ENCODE measurements at places on chromosomes 2 and 18.

- no peak for DNase-seq
Observed at GRCh38 chr2:175766880-175767279, 235.2 kb downstream of the LNPK start.

DNA sequence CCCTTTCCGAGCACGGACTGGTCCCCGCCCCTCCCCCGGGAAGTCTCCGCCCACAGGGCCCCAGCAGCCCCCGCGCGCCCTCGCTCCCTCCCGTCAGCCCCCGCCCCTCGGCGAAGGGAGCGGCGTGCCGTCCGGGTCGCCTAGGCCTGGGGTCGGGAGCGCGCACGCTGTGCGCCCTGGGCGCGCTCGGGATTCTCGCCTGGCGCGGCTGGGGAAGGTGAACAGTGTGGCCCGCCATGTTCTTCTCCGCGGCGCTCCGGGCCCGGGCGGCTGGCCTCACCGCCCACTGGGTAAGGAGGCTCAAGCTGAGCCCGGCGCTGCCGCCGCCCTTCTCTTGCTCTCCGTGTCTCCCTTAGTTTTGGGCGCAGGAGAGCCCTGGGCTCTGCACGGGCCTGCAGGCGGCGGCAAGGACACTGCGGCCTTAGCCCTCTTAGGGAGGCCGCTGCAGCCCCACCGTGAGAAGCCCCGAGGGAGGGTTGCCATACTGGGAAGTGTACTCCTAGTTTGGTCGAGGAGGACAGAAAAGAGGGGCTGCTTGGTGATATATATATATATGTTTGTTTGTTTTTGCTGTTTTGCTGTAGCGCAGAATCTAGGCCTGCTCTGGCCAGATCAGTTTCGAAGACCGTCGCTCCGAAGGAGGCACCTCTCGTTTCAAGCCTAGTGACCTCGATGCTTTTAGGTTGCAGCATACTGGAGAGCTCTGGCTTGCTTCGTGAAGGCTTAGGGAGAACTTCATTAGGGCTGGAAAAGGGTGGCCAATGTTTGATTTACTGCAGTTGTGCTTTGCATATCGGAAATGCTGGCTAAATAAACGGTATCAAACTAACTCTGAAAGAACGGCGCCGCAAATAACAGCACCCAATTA lies at the start of gene NDUFV2:
Gene NDUFV2, plus strand, starts transcription at position 192 of the 868 bp plus-strand sequence. Its CDS starts 45 bp downstream, at position 237.
- peak; percentile 95 for DNase-seq

DNA sequence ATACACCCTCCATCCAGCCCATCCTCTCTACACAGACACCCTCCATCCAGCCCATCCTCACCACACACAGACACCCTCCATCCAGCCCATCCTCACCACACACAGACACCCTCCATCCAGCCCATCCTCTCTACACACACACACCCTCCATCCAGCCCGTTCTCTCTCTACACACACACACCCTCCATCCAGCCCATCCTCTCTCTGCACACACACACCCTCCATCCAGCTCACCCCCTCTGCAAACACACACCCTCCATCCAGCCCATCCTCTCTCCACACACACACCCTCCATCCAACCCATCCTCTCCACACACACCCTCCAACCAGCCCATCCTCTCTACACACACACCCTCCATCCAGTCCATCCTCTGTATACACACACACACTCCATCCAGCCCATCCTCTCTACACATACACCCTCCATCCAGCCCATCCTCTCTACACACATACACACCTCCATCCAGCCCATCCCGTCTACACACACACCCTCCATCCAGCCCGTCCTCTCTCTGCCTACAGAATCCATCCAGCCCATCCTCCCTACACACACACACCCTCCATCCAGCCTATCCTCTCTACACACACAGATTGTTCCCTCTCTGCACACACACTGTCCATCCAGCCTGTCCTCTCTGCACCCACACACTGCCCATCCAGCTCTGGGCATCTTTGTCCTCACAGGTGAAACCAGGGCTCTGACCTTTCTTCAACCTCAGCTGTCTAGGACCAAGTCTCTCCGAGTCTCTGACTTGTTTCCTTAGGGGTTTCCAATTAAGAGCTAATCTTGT lies 81.2 kb downstream of the EIPR1 start:
- DNase-seq: no peak

DNA sequence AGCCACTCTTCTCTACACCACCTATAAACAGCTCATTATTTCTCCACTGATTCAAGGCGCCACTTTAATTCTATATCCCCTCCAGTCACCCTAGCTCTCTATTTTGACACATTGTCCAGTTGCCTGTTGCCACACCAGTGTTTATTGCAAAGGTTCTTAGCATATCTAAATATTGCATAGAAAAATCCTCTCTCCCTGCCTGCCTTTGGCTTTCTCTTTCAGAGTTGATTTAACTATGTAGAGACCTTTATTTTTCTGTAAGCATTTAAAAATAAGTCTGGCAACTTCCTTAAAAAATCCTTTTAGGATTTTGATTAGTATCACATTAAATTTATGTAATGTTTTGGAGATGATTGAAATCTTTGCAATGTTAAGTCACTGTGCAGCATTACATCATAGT lies 47.9 kb upstream of the B3GNT7 start:
- DNase-seq: no peak

DNA sequence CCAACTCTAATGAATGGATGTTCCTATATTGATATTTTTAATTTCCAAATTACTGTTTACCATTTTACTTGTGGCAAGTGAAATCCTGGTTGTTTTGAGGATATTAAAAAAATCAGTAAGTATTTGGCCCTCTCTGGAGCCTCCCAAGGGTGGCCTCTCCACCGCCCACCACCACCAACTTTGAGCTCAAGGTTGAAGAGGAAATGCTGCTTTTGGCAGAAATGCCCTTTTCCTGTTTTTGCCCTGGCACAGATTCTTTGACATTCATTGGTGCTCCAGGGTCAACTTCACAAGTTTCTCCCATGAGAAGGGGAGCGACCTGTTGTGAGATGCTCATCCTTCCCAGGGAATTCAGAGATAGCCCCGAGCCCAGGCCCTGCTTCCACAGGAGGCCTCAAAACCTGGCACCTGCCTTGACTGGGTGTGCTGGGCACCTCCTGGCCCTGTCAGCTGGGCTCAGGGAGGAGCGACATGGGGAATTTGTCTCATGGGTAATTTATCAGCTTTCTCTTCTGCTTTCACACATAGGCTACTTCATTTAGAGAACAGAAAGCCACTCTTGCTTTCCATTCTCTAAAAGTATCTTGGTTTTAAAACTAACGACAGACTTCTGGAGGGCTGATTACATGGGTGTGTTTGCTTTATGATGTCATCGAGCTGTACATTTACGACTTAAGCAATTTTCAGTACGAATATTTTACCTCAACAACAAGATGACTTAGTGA lies 6.9 kb downstream of the CD8A start:
- DNase-seq: no peak

DNA sequence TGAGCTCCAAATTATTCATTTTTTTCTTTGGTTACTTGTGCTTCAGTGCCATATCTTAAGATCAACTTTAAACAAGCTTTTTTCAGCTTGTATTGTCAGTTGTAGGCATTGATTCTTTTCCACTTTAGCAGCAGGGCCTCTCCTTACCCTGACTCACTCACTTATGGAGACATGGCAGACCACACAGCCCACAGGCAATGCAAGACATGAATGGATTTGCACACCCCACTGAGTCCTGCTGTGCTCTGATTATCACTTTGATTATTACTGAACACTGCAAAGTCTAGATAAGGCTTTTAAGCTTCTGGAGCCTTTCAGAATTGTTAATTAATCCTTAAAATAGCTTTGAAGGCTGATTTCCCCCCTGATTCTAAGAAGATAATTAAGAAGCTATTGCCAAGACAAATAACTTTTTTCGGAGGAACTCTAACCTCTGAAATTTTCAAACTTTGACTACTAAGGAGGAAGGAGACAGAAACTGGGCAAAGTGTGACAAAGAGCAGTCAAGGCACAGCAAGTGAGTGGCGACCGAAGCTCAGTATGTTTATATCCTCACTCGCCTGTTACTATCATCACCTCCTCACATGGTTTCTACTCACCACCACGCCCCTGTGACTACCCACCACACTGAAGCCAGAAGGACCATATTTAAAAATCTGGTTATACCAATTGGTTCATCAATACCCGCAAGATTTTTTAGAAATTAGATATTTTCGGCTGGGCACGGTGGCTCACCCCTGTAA lies 43.3 kb downstream of the CACNB4 start:
- DNase-seq: no peak

DNA sequence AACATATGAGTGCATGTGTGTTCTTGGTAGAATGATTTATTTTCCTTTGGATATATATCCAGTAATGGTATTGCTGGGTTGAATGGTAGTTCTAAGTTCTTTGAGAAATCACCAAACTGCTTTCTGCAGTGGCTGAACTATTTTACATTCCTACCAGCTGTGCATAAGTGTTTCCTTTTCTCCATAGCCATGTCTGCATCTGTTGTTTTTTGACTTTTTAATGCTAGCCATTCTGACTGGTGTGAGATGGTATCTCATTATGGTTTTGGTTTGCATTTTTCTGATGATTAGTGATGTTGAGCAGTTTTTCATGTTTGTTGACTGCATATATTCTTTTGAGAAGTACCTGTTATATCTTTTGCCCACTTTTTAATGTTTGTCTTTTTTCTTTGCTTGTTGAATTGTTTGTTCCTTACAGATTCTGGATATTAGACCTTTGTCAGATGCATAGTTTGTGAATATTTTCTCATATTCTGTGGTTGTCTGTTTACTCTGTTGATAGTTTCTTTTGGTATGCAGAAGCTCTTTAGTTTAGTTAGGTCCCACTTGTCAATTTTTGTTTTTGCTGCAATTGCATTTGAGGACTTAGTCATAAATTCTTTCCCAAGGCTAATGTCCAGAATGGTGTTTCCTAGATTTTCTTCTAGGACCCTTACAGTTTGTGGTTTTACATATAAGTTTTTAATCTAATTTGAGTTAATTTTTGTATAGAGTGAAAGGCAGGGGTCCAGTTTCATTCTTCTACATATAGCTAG lies 17.6 kb upstream of the KCNE4 start:
- DNase-seq: no peak

DNA sequence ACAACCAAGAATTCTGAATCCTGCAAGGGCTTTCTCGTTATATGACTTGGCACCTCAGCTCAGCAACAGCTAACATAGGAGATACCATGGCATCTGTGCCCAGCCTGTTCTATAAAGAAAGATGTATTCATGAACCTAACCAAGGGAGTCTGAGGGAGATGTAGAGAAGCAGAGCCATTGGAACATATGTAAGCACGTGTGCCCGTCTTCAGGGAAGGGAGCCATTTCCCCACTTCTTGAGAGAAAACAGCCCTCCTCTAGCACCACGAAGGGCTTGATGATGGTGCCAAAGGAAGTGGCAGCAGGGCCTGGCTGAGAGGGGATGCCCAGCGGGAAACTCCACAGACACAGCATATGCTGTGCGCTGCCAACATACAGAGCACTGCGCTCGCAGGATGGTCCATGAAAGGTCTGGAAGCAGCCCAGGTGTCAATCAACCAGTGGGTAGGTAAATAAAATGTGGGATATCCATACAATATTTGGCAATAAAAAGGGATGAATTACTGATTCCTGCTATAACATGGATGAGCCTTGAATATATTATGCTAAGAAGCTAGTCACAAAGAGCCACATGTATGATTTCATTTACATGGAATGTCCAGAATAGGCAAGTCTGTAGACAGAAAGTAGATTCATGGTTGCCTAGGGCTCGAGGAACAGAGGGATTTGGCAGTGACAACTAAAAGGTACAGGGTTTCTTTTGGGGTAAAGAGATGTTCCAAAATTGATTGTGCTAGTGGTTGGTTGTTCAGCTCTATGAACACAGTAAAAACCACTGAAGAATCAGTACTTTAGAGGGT lies 16.1 kb downstream of the TMEM247 start:
- DNase-seq: no peak

DNA sequence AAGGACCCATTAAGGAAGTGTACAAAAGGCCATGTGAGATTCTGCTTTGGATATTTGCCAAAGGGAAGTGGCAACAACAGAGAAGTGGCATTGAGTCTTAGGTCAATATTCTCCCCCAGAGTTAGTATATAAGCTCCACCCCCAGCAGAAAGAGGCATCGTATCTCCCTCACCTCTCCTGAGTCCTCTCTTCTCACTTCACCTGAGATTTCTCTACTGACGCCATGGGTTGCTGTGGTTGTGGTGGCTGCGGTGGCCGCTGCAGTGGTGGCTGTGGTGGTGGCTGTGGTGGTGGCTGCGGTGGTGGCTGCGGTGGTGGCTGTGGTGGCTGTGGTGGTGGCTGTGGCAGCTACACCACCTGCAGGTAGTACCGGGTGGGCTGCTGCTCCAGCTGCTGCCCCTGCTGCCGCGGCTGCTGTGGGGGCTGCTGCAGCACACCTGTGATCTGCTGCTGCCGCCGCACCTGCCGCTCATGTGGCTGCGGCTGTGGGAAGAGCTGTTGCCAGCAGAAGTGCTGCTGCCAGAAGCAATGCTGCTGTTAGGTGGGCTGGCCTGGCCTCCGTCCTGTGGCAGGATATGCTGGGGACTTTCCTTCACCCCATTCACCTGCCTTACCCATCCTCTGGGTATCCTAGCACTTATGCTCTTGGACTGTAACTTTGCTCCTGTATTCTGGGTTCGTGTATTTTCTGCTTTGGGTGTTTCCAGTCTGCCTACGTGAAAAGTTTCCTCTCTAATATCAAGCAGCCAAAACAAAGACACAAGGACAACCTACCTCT lies 5.9 kb downstream of the SCYGR3 start:
- peak; percentile 44 for DNase-seq

- no peak for DNase-seq
Observed at GRCh38 chr2:94979406-94980375, 45.8 kb upstream of the MAL start.

GRCh38 chr2:207747653-207748560 lies 21.8 kb downstream of the FZD5 start:
- no peak for DNase-seq

GRCh38 chr18:58353581-58353980 lies 275.3 kb downstream of the ALPK2 start:
- DNase-seq: no peak

GRCh38 chr2:127015106-127015910 lies 91.6 kb downstream of the BIN1 start:
- DNase-seq: no peak

DNA sequence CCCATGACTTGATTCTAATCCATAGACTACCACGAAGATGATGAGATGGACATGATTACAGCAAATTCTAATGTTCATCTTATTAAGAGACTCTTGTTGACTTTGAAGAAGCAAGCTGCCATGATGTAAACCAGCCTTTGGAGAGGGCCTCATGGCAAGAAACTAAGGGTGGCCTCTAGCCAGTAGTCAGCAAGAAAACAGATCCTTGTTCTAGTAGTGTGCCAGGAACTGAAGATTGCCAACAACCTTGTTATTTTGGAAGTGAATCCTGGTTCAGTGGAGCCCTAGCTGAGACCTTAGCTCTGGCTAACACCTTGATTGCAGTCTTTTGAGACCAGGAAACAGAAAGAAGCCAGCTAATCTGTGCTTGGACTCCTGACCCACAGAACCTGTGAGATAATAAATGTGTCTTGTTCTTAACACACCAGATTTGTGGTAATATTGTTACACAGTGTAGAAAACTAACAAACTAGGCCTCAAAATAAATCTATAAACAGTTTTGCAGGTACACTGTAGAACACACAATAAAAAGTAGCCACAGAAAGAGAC lies 10.0 kb downstream of the PHOSPHO2 start:
- DNase-seq: no peak
